ENCODE measurements at places on chromosomes 5 and 9.

DNA sequence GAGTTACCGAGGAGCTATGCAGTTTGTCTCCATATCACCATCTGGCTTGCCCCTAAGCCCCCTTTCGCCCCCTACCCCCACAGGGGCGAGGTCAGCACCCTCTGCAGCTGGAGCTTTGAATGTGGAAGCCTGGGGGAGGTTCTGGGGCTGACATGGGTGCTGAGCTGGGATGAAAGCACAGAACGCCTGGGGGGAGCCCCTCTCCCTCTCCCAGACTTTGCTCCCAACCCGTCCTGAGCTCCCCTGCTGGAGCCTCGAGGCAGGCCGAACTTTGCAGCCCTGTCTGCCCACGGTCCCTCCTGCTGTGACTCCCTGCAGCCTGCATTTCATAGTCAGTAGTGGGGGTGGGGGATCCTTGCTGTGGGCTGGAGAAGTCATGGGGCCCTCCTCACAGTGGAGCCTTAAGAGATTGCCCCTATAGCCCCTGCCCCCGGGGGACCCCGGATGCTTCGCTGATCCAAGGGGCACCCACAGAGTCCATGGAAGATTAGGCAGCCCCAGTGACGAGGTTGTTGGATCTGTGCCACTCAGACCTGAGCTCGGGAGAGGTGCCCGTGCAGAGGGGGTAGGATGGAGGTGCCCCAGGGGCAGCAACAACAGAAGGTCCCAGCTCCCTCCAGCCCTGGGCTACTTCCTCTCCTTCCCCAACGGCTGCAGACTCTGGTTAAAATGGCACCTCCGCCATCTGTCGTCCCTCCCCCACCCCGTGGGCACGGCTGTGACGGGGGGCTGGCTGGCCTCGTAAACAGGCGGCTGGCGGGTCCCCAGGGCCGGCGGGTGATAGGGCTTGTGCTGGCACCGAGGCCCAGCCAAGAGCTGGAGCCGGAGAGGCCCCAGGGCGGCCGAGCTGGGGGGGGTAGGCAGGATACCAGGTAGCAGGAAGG lies 162.0 kb downstream of the C9orf50 start:
- no peaks in the 10 kb centered on the region for H3K27me3 ChIP-seq
- peaks cover 37% of the 10 kb centered on the region for H3K4me1 ChIP-seq
- peak overlapping the region; percentile 25 for H3K4me3 ChIP-seq
- DNase-seq = no peak
- peak overlapping the region; percentile 5 for H3K27ac ChIP-seq

DNA sequence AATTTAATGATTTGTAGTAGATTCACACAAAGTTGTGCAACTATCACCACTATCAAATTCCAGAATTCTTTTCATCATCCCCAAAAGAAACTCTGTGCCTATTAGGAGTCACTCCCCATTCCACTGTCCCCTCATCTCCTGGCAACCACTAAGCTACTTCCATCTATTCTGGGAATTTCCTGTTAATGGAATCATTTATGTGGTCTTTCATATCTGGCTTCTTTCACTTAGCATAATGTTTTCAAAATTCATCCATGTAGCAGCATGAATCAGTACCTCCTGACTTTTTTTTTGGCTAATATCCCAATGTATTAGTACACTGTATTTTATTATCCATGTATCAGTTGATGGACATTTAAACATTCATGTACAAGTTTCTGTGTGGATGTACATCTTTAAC lies 157.6 kb downstream of the TTC39B start:
- H3K27me3 ChIP-seq = peaks cover 10% of the 10 kb centered on the region
- no peak overlapping the region for H3K27ac ChIP-seq
- H3K4me3 ChIP-seq = no peak overlapping the region
- H3K36me3 ChIP-seq = no peaks in the 10 kb centered on the region

- H3K36me3 ChIP-seq = no peaks in the 10 kb centered on the region
- DNase-seq = no peak
- H3K4me3 ChIP-seq = no peak overlapping the region
- no peak overlapping the region for H3K27ac ChIP-seq
Observed at GRCh38 chr5:98301547-98301946, 471.9 kb upstream of the RGMB start.

- peaks cover 36% of the 10 kb centered on the region for H3K27me3 ChIP-seq
- DNase-seq = no peak
- H3K27ac ChIP-seq = no peak overlapping the region
- H3K4me1 ChIP-seq = no peaks in the 10 kb centered on the region
Observed at GRCh38 chr5:147382776-147383175, 127.1 kb downstream of the DPYSL3 start.

- no peak overlapping the region for H3K4me3 ChIP-seq
- DNase-seq = no peak
- H3K27ac ChIP-seq = peak overlapping the region; percentile 66
- peaks cover 48% of the 10 kb centered on the region for H3K4me1 ChIP-seq
- no peaks in the 10 kb centered on the region for H3K36me3 ChIP-seq
Observed at GRCh38 chr5:76487386-76487785, 84.3 kb downstream of the IQGAP2 start.

- no peaks in the 10 kb centered on the region for H3K4me1 ChIP-seq
- no peaks in the 10 kb centered on the region for H3K36me3 ChIP-seq
- H3K4me3 ChIP-seq = no peak overlapping the region
- H3K27ac ChIP-seq = no peak overlapping the region
- DNase-seq = no peak
- H3K27me3 ChIP-seq = peaks cover 11% of the 10 kb centered on the region
Observed at GRCh38 chr5:53087621-53088121, 21.9 kb downstream of the MOCS2 start.

- H3K27me3 ChIP-seq = no peaks in the 10 kb centered on the region
- DNase-seq = peak; percentile 87
- peaks cover 13% of the 10 kb centered on the region for H3K36me3 ChIP-seq
- H3K27ac ChIP-seq = peak overlapping the region; percentile 83
- peak overlapping the region; percentile 82 for H3K4me3 ChIP-seq
- peaks cover 90% of the 10 kb centered on the region for H3K4me1 ChIP-seq
Observed at GRCh38 chr5:132437604-132438266, 52.8 kb downstream of the IRF1 start.

- H3K27ac ChIP-seq = no peak overlapping the region
- H3K36me3 ChIP-seq = no peaks in the 10 kb centered on the region
- H3K4me1 ChIP-seq = peaks cover 19% of the 10 kb centered on the region
- peaks cover 24% of the 10 kb centered on the region for H3K27me3 ChIP-seq
- no peak overlapping the region for H3K4me3 ChIP-seq
- DNase-seq = no peak
Observed at GRCh38 chr5:96651047-96651446, 11.1 kb upstream of the CAST start.

DNA sequence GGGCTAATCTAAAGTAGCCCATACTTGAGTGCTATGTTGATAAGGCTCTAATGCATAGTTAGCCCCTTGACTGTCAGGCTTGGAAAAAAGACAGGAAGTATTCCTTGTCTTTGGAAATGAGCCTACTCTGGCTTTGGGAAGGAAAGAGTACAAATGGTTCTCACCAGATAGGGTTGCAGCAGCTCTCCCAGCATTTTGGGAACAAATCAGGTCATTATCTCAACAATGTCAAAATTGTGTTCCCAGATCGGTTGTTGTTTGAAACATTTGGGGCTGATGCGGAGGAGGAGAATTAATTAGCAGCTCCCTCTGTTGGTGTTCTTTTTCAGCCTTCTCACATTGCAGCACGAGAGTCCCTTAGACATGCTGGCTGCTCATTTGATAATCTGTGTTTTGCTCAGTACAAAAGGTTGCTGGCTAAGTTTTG lies 294.7 kb upstream of the DMRT1 start:
- DNase-seq = no peak
- no peaks in the 10 kb centered on the region for H3K4me1 ChIP-seq
- H3K27me3 ChIP-seq = peaks cover 33% of the 10 kb centered on the region
- no peak overlapping the region for H3K27ac ChIP-seq

DNA sequence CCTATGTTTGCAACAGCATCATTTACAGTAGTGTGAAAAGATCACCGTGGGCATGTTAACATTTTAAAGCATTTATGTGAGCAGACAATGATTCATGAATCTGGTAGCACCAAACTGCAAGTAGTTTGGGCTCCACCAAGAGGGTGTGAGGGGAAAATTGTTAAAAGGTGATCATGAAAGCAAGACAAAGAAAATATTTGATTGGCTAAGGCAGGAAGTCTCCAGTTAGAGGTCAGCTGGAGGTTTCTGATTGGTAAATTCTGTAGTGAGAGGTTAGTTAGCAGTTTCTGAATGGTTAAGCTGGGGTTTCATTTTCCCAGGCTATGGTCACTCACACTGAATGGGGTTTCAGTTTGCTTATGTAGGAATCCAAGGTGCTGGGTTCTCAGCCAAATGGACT lies 13.5 kb upstream of the DRD1 start:
- no peak overlapping the region for H3K27ac ChIP-seq
- no peak overlapping the region for H3K4me3 ChIP-seq
- H3K36me3 ChIP-seq = no peaks in the 10 kb centered on the region
- DNase-seq = no peak
- H3K27me3 ChIP-seq = peaks cover 44% of the 10 kb centered on the region
- peaks cover 4% of the 10 kb centered on the region for H3K4me1 ChIP-seq

GRCh38 chr5:168305281-168305680 lies 13.8 kb downstream of the WWC1 start:
- DNase-seq = no peak
- no peak overlapping the region for H3K27ac ChIP-seq
- no peaks in the 10 kb centered on the region for H3K36me3 ChIP-seq
- no peak overlapping the region for H3K4me3 ChIP-seq
- peaks cover 16% of the 10 kb centered on the region for H3K27me3 ChIP-seq

- peaks cover 17% of the 10 kb centered on the region for H3K4me1 ChIP-seq
- peak; percentile 65 for DNase-seq
- peak overlapping the region; percentile 53 for H3K27ac ChIP-seq
- H3K36me3 ChIP-seq = no peaks in the 10 kb centered on the region
Observed at GRCh38 chr5:89313804-89314588, 431.0 kb upstream of the MEF2C start.

DNA sequence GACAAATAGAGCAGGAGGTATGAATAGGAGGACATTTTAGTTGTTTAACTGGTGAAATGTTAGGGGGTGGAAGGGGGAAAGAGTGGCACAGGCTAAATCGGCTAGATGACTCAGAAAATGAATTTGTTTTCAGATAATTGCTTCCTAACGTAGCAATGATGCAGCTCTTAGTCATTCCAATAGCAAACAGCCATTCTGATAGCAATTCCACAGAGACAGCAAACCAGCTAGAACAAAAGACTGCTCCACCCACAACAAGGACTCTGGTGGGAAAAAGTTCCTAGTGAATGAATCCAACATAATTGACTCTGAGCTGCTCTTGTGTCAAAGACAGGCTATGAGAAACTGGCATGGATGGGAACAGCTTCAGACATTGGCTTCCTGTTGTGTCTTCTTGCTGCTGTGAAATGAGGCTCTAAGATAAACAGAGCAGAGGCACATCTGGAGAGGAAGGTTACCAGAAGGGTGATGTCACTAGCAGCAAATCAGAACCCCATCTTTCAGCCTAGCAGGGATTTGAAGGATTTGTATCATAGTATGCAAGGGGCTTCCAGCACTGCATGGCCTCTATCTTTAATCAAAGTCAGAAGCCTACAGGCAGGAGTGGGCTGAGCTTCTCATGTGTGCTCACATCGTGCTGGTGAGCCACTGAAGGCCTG lies 28.1 kb upstream of the F2RL1 start:
- no peaks in the 10 kb centered on the region for H3K36me3 ChIP-seq
- no peaks in the 10 kb centered on the region for H3K27me3 ChIP-seq
- peak overlapping the region; percentile 45 for H3K4me3 ChIP-seq
- H3K27ac ChIP-seq = peak overlapping the region; percentile 70
- DNase-seq = no peak
